ENCODE measurements at places on chromosomes 12 and 14. TPM values are rescaled to one million over a fixed set of nuclear protein-coding genes. Genes with fewer than 3 reads are reported as not detected.

Gene SERPINA12
- not detected for total RNA-seq

Gene SAMD15
- 0.38 TPM for total RNA-seq

Gene STRN3
- total RNA-seq = 43.2 TPM

Gene ARHGAP9
- not detected for total RNA-seq

Gene REC8
- total RNA-seq = 1.7 TPM

Gene TMEM132C
- total RNA-seq = not detected

Gene CISTR
- total RNA-seq = not detected

GRCh38 chr12:62692884-62693283 lies 226.3 kb downstream of the MON2 start:
- DNase-seq = no peak

GRCh38 chr12:50055831-50056638 lies 1.4 kb upstream of the ASIC1 start:
- peak; percentile 18 for DNase-seq

- DNase-seq = no peak
Observed at GRCh38 chr12:3704512-3705353, 48.2 kb downstream of the CRACR2A start.

GRCh38 chr14:36227802-36228201 lies 51.3 kb upstream of the PTCSC3 start:
- peak; percentile 56 for DNase-seq

DNA sequence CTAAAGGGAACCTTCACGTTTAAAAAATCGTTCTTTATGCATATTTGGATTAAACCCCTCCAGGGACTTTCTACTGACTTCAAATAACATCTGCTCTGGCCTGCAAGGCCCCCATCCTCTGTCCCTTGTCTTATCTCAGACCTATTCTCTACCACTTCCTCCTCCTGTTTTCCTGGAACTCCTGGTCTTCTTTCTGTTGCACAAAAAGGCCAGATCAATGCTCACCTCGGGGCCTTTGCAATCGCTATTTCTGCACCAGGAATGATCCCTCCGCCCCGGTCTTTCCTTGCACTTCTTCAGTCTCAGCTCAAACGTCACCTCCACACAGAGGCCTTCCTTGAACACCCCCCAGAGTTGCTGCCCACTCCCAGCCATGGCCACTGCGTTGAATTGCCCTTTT lies 57.6 kb upstream of the BEGAIN start:
- DNase-seq = no peak

GRCh38 chr12:107474099-107474498 lies 211.5 kb upstream of the PWP1 start:
- DNase-seq = no peak

GRCh38 chr14:73290279-73290678 lies 53.0 kb downstream of the PAPLN start:
- no peak for DNase-seq

GRCh38 chr12:126523891-126524290 lies 1458.7 kb downstream of the AACS start:
- DNase-seq = no peak

DNA sequence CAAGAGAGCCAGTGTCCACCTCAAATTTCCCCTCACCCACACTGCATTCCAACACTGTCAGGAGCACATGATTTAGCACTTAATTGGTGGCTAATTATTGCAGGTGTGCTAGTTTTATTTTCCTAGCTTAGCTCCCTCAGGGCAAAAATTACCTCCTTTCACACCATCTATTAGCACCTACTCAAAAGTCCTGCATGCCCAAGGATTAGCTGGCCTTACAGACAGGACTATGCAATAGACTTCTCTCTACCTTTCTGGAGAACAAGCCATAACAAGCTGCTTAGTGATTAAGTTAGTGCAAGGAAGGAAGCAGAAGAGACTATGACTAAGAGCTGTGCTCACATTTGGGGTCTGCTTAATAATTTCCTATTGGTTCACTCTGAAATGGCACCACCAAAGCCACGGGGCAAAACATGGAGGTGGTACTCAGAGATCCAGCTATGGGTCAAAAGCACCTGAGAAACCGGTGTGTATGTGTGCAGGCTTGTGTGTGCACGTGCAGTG lies 69.5 kb downstream of the STON2 start:
- DNase-seq = no peak

DNA sequence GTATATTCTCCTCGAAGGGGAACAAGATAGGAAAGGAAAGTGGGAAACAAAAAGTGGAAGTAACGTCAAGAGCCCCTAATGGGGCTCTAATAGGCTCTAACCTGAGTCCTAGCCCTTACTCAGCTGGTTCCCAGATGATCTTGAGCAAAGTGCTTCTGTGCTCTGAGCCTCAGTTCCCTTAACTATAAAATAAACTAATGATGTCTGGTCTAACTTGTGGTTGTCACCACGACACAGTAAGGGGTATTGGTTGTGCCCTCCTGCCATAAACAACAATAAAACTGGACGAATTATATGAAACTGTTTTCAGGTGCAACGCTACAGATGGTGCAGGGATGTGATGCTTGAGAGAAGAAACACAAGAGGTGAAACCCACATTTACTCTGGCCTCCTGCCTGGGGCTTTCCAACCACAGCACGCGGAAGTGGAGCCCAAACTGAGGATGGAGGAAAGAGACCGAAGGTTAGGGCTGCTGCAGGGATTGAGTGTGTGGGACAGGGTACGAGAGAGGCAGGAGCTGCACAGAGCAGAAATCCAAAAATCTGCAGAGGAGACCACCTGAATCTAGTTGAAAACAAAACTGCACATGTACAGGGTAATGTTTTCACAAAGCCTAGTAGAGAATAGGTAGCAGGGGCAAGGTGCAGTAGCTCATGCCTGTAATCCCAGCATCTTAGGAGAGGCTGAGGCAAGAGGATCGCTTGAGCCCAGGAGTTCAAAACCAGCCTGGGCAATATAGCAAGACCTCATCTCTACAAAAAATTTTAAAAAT lies 45.6 kb upstream of the BCL2L14 start:
- DNase-seq = no peak

Measured in dermis microvascular lymphatic vessel endothelial cell (primary cell).